ENCODE measurements at places on chromosomes 1 and 21.

GRCh38 chr1:167486090-167486824 lies 32.1 kb downstream of the CD247 start:
- no peak for DNase-seq

GRCh38 chr1:52229494-52229893 lies 87.6 kb downstream of the ZFYVE9 start:
- DNase-seq = no peak

DNA sequence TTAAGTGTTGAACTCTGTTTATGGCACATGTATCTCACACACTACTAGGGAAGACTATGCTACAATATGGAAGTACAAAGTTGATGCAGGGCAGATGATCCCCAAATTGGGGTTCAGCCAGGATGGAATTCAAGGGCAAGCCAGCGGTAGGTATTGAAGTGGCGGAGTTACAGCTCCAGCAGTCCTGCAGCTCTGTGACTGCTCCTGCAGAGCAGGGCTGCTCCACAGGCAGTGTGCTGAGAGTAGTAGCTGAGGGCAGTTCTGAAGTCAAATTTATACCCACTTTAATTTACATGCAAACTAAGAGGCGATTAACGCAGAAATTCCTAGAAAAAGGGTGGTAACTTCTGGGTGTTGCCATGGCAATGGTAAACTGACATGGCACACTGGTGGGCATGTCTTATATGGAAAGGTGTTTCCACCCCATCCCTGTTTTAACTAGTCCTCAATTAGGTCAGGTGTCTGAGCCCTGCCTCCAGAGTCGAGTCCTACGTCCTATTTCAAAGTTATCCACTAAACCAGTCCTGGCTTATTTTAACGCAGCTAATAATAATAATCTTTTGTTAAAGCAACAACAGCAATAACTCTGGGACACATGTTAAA lies 20.6 kb upstream of the CENPF start:
- no peak for DNase-seq

- no peak for DNase-seq
These were observed 26.8 kb downstream of the EGLN1 start for GRCh38 chr1:231395076-231395997.

DNA sequence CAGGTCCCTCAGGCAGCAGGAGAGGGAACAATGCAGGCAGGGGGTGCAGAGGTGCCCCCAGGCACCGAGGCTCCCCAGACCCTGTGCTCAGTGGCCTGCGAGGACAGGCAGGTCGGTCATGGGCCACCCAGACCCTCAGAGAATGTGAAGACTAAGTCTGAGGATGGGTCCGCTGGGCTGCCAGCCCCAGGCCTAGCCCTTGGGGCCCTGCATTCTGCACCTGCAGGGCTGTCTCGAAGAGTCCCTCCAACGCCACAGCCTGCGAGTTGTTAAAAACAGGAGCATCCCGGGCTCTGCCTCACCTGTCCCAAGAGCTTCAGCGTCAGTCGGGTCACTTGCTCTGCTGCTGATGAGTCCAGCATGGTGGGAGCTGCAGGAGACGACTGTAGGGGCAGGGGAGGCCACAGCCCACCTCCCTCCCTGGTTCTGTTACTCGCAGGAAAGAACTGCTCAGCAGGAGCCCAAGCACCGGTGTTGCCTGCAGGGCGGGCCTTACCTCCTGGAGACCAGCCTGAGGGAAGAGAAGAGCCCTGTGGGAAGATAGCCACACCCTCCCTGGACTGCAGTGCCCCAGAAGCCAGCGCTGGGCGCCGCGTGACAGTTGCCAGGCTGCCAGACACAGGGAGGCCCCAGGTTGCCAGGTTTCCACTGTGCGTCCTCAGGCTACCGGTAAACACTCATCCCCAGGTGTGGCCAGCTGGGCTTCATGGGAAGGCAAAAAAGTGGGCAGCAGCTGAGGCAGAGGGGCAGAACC lies 5.8 kb downstream of the C21orf58 start:
- no peak for DNase-seq

- DNase-seq = no peak
These were observed 28.9 kb upstream of the EDN2 start for GRCh38 chr1:41513383-41513735.

DNA sequence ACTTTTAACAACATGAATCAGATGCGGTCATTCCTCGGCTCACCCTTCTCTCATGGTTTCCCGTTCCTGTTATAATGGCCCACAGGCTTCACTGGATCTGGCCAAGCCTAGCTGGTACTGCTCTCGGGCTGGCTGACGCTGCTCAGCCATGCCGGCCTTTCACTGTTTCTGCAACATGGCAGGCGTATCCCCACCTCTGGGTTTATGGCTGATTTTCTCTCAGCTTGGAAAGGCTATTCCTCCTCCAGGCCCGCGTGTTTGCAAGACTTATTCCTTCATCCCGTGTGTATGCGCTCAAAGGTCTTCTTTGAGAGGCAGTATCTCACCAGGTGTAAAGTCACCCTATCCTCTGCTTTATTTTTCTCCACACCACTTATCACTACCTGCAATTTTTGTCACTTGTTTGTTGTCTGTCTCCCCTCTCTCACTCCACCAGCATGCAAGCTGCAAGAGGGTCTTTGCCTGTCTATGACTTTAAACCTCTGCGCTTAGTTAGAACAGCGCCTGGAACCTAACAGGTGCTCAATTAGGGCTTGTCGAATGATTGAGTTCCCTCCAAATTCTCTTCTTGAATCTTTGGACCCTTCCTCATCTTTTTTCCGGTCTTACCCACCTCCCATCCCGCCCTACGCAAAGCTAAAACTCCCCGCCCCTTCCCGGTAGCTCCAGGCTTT lies 491 bp upstream of the RAP1A start:
- no peak for DNase-seq

- DNase-seq = no peak
These were observed 918 bp downstream of the IFNLR1 start for GRCh38 chr1:24186031-24186710.

- DNase-seq = no peak
These were observed 109.6 kb downstream of the PRDM2 start for GRCh38 chr1:13809461-13810159.

DNA sequence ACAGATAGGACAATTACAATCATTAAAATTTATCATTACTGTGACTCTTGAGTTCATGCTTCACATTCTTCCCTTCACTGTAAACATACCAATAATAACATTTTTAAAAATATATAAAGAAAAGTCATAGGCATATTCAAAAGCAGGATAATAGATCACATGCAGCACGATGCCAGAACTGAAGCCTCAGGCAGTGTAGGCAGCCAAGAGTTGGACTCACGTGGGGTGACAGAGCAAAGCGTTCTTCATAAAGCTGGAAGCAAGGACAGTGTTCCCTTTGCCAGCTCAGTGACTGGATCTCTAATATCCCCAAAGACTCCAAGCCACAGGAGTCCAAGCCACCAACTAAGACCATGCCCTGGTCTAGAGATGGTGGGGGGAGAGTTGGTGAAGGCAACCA lies 77.7 kb downstream of the ODF2L start:
- DNase-seq = no peak

DNA sequence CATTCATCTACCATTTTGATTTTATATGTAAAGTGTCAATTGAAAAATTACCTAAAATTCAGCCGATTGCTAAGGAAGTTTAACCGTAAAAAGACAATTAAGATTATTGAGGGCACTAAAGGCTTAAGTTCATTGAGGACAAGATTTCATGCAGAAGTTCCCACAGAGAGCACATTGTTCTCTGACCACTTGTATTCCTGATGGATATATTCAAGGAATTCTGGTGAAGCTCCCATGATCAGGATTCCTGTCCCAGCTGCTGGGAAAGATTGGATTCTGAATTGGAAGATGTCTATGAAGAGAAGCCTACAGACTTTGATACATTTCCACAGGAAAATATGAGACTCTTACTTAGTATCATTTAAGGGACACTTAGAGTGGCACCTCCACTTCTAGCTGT lies 209.2 kb upstream of the KCTD3 start:
- no peak for DNase-seq

DNA sequence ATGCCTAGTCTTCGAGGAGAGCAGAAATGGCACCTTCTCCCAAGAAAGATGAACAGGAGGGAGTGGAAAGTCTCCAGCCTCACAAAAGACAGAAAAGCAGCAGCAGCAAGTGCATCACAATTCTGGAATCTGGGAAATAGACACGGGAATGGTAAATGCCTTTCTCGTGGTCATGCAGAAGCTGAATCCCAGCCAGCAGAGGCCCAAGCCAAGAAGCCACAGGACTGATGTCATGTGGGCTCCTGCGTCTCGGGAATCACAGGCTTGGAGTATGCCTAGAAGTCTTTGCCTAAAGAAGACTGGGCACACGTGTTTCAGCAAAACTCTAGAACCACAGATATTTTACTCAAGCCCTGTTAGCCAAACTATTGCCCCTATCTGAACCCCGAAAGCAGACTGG lies 260.3 kb upstream of the PLD5 start:
- no peak for DNase-seq

GRCh38 chr1:67840449-67840848 lies 7.2 kb upstream of the GNG12 start:
- no peak for DNase-seq

DNA sequence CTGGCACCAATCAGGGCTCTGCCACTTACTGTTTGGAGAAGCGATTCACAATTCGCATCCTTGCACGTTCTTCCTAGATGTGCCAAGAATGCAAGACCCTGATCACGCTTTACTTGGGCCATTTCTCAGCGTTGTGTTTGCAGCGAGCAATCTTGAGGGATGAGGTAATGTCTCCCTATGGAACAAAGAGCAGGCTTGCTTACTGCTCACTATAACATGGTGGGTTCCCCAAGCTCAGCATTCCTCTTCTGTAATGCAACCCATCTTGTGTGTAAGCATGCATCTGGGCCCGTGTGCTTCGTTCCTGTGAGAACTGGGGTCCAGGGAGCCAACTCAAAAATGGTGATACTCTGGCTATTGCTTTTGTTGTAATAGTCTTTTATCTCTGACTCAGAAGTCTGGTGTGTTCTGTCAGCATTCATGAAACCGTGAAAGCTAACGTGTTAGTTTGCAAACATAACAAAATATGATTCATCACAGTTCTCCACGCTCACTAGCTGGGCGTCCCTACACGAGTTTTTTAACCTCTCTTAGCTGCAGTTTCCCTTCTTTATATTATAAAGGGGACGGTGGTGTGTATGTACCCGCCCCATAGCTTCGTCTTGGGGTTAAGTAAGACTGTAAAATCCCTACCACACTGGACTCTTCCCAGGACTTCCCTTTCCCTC lies 33.3 kb downstream of the DNTTIP2 start:
- DNase-seq = no peak

DNA sequence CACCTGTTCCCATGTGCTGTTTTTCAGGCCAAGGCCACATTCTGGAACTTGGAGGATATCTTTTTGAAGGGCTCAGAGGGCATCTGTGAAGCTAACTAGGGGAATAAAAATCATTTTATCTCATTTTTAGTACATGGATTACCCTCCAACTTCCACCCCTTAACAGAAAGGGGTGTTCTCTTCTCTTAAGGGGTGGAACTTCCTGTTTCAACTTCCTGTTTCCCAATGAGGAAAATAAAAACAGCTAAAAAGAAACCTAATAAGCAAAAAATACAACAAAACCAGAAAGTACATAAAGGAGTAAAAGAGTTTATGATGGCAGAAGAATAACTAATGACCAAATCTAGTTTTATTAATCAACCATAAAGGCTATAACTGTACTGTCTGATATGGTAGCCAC lies 24.8 kb upstream of the SLC22A15 start:
- DNase-seq = no peak

DNA sequence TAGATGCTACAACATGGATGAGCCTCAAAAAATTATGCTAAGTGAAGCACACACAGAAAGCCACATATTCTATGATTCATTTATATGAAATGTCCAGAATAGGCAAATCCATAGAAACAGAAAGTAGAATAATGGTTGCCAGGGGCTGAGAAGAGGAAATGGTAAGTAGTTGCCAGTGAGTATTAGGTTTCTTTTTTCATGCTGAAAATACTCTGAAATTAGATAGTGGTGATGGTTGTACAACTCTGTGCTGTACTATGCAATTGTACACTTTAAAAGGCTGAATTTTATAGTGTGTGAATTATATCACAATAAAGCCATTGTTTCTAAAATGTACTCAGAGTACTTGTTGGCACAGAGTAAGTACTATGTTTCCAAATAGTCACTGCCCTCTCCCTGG lies 15.5 kb upstream of the GFI1 start:
- no peak for DNase-seq

- no peak for DNase-seq
These were observed 270.7 kb upstream of the RUNX1 start for GRCh38 chr21:35319684-35320283.

GRCh38 chr1:6234502-6235295 lies 1.1 kb downstream of the ICMT start:
- no peak for DNase-seq

- DNase-seq = no peak
These were observed 93.2 kb downstream of the DSCAM start for GRCh38 chr21:40753756-40754155.

DNA sequence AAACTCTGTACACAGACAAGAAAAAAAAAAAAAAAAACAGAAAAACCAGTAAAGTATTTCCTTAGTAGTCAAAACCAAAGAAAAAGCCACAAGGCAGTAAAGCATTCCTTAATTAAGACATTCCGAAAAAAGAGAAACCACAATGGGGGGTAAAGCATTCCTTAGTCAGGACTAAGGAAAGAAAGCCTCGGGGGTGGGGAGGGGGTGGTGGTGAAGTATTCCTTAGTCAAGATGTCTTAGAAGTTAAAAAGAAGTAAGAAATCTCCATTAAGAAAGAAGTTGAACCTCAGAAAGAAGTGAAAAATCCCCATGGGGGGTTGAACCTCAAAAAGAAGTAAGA lies 28.2 kb upstream of the FMO1 start:
- no peak for DNase-seq

DNA sequence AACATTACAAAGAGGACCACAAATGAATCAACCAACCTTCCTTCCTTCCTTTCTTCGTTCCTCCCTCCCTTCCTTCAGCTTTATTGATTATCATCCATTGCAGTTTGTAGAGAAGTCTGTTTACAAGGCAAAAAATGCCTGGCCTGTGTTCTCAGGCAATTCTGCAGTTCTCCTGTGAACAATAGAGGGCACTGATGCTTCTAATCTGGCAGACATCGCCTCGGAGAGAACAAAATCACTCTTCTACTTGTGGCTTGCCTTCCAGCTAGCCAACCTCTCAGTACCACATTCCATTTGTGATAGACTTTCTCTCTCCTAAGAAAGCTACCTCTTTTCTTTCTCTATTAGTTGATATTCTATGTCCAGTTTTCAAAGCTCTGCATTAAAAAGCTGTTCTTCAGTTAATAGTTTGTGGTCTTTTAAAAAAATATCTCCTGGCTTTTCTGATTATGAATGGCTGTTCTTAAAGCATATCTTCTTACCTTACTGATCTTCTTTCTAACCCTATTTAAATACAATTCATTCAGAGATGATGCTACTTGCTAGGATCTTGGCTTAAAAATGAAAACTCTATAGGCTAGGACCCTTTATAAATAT lies 26.9 kb upstream of the ESRRG start:
- DNase-seq = no peak

GRCh38 chr1:33931111-33931475 lies 67.2 kb downstream of the HMGB4 start:
- DNase-seq = no peak

DNA sequence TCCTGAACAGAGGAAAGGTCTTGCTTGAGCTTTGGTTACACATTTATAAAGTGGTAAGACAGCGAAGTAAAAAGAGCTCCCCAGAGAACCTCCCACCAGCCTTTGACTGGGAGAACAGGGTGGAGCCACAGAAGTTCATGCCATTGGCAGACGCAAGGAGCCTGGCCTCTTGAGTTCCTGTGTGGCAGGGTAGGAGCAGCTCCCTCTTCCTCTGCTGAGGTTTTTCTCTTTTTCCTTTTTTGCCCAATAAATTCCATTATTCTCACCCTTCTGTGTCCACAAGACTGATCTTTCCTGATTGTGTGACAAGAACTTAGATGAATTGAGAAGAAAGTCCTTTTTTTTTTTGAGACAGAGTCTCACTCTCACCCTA lies 4.3 kb downstream of the THEM4 start:
- no peak for DNase-seq

GRCh38 chr1:107413951-107414350 lies 273.1 kb downstream of the NTNG1 start:
- no peak for DNase-seq

Data from stimulated activated CD4-positive, alpha-beta T cell treated with anti-CD3 and anti-CD28 coated beads, Interleukin-1b, Interleukin-23, amount 100 ng/mL, for 1 hour (primary cell).